ENCODE measurements at places on chromosomes 3 and 15. TPM values are rescaled to one million over a fixed set of nuclear protein-coding genes. Genes with fewer than 3 reads are reported as not detected.

ACSBG1 gene
- not detected for total RNA-seq

OR5K2 gene
- not detected for total RNA-seq

ZPLD1 gene
- not detected for total RNA-seq

CCR1 gene
- total RNA-seq, result 2.0 TPM

TRIM69 gene
- total RNA-seq, result 38.1 TPM

CLDN11 gene
- total RNA-seq, result 0.33 TPM

RAD51 gene
- 1.7 TPM for total RNA-seq

RGMA gene
- total RNA-seq, result not detected

SMCO1 gene
- total RNA-seq, result not detected

AADACL2 gene
- not detected for total RNA-seq

CPNE9 gene
- 0.64 TPM for total RNA-seq

LRRC49 gene
- total RNA-seq, result 0.75 TPM

MYL3 gene
- not detected for total RNA-seq

CPA3 gene
- total RNA-seq, result not detected

PROS1 gene
- total RNA-seq, result not detected

CACNA1D gene
- not detected for total RNA-seq

ROBO1 gene
- not detected for total RNA-seq

CNTN4 gene
- total RNA-seq, result not detected

KLF15 gene
- total RNA-seq, result 0.67 TPM

ROBO2 gene
- total RNA-seq, result not detected
